ENCODE measurements at places on chromosomes 4 and X.

DNA sequence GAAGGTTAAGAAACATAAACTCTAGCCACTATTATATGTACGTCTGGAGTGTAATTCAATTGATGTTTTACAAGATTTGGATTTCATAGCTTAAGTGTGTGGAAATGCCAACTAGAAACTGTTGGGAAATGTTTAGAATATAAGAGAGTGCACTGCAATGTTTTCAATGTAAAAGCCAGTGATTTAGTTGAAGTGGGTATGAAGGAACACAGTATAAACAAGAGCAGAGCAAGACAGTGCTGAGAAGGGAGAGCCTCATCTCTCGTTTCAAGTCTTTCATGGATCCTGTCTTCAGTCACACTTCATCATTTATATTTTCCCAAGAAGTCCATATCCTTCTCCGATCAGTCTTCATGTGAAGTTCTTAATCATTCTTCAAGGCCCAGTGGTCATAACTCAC lies 163.9 kb upstream of the ETNPPL start:
- DNase-seq, result no peak

DNA sequence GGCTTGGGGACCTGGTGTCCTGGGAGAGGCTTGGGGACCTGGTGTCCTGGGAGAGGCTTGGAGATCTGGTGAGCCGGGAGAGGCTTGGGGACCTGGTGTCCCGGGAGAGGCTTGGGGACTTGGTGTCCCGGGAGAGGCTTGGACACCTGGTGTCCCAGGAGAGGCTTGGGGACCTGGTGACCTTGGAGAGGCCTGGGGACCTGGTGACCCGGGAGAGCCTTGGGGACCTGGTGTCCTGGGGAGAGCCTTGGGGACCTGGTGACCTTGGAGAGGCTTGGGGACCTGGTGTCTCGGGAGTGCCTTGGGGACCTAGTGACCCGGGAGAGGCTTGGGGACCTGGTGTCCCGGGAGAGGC lies 12.6 kb downstream of the SHOX start:
- DNase-seq, result no peak

DNA sequence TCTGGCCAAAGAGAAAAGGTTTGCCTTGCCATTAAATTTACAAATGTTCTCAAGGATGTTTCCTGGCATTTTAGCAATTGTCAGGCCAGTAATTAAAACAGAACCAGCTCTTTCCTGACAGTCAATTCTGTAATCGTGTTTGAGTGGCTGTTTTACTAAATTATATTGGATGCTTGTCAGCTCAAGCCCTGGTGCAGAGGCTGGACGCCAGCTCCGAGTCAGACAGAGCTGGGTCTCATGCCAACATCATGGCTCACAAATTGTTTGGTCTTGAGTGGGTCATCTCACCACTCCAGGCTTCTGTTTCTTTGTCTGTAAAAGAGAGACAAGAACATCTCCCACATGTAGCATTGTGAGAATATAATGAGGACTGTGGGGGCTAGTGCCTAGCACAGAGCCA lies 190.3 kb upstream of the PSAPL1 start:
- DNase-seq, result no peak

DNA sequence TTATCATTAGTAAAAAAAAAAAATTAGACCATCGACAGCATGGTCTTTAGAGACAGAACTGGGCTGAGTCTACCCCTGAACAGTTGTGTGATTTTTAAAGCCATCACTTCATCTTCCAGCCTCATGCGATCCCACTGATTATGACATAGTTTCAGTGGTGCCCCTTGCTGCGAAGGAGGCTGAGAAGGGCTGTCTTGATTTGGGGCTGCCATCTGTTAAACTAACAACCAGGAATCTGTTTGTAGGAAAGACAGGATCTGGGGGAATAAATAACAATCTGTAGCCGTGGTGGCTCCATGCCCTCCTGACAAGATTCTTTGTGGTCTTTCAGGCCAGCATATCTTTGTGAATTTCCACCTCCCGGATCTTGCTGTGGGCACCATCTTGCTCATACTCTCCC lies 17.1 kb downstream of the SLC34A2 start:
- no peak for DNase-seq

GRCh38 chr4:78692822-78693170 lies 83.4 kb upstream of the BMP2K start:
- DNase-seq, result no peak

- no peak for DNase-seq
Observed at GRCh38 chr4:26611885-26612284, 28.0 kb downstream of the TBC1D19 start.

DNA sequence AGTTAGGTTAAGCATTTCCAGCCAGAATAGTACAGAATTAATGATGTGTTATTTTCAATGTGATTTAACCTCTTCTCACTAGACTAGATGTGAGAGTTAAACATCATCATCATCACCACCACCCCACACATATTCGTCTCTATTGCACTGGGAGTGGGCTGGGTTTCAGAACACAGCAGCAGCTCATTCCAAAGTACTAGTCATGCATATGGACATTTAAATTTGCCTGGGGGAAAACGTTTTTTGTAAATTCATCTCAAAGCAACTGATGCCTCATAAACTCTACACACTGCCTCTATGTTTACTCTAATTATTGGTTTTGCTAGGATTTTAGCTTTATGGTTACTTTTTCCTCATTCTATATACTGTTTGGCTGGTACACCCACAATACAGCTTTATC lies 509.1 kb downstream of the PPP4R3C start:
- peak; percentile 39 for DNase-seq

- DNase-seq, result no peak
Observed at GRCh38 chr4:55887594-55887993, 34.1 kb downstream of the EXOC1 start.

DNA sequence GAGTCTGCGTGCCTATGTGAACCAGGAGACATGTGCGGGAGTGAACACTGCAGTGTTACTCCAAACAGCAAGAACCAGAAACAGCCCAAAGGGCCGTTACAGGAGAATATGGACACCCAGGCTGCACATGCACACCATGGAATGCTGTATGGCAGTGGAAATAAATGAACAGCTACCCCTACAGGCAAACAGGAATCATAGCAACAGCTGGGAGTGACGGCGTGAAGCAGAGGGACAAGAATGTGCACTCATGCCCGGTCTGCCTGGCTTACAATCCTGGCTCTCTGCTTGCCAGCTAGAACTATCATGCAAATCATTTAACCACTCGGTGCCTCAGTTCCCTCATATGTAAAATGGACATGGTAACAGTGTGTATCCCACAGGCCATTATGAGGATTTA lies 16.6 kb downstream of the GPKOW start:
- peak; percentile 25 for DNase-seq

- no peak for DNase-seq
Observed at GRCh38 chr4:7457201-7458065, 22.7 kb upstream of the PSAPL1 start.

DNA sequence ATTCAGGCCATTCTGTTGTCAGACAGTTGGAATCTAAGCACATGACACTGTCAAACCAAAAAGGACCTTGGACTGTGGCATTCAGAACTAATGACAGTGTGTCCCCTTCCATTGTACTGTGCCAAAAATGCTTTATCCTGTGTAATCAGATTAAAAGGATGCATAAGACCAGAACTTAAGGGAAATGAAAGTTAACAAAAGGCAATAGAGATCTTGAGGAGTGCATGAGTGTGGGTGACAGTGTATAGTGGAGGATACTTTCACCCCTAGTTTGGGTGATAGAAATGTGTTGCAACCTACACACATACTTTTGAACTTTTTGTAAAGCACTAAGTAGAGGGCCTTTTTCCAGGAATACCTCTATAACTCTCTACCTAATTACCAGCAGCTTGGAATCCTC lies 4.5 kb downstream of the CYSLTR1 start:
- DNase-seq, result no peak

DNA sequence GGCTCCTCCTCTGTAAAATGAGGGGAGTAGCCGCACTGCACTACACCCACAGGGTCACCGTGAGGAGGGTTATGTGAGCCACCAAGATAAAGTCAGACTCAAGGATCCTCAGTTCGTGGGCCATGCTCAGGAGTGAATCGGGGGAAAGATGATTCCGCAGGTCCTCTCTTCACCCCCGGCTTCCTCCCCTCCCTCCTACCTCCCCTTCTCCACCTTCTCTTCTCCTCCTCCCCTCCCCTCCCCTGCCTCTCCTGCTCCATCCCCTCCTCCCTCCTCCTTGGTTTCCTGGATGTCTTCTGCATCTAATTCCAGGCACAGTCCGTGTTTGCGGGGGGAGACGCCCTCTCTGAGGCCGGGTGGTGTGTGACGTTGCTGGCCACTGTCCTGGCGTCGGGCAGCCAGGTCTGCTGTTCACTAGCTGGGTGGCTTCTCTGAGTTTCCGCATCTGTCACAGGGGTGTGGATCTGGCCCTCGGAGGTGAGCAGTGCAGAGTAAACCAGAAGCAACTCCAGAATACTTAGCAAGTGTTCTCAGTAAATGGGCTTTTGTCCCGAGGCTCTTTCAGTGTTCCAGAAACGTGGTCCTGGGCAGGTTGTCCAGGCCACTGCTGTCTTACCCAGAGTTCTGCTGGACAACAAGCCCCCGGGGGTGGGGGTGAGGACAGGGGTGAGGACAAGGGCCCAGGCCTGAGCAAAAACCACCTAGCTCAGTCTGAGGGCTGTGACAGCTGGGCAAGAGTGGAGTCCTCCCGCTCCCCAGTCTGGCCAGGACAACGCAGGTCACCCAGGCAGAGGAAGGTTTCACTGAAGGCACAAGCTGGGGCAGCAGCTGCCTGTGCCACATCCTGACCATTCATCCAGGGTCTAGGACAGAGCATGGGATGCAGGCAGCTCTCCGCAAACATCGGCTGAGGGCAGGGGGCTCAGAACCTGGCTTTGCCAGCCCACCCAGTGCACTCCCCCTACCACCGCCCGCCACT lies 92.4 kb downstream of the PPP2R2C start:
- no peak for DNase-seq

DNA sequence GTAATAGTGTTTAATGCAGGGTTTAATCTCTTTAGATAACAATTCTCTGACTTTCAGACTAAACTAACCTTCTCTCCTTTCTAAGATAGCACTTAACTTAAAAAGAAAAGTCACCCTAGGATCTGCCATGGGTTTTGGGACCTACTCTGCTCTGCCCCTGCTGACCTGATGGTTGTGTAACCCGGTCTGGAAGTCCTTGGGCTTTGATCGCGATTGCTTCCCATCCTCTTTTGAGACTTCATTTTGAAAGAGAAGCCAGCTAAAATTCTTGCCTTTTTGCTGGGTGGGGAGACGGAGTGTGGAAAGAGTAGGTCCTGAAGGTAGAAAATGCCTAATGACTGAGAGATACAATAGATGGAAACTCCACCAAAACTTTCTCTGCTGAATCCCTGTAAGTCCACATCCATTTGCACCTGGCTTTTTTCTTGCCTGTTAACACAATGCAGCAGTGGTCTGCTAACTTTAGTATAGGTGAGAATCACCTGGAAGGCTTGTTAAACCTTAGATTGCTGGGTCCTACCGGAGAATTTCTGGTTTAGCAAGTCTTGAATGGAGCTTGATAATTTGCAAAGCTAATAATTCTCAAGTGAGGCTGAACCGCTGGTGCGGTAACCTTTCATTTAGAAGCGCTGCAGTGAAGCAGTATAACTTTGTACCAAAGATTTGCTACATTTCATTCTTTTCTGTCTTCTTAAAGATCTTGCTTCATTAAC lies 45.6 kb upstream of the CCSER1 start:
- no peak for DNase-seq

GRCh38 chrX:9464435-9465371 lies at the start of gene TBL1X:
TBL1X (plus strand) TSS chrX:9465058; CDS start chrX:9653587, 188,529 bp downstream.
- no peak for DNase-seq

GRCh38 chrX:19990556-19991349 lies at the start of gene BCLAF3:
BCLAF3 (minus strand) TSS chrX:19991061; CDS start chrX:19970264, 20,797 bp downstream.
- DNase-seq, result peak; percentile 69

DNA sequence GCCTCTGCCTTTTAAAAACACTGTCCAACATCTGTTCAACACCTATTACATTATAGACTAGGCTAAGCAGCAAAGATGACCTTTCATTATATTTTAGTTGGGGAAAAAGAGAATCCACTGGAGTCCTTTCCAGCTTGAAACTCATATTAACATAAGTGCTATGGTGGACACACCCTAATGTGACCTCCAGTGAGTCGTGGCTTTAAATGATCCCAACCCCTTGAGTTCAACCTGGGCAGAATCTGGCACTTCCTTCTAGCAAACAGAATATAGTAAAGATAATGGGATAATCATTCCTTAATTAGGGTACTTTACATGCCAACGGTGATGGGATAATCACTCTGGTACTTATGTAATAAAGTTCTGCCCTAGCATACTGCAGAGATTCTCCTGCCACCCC lies 162.6 kb downstream of the MAB21L2 start:
- DNase-seq, result no peak

DNA sequence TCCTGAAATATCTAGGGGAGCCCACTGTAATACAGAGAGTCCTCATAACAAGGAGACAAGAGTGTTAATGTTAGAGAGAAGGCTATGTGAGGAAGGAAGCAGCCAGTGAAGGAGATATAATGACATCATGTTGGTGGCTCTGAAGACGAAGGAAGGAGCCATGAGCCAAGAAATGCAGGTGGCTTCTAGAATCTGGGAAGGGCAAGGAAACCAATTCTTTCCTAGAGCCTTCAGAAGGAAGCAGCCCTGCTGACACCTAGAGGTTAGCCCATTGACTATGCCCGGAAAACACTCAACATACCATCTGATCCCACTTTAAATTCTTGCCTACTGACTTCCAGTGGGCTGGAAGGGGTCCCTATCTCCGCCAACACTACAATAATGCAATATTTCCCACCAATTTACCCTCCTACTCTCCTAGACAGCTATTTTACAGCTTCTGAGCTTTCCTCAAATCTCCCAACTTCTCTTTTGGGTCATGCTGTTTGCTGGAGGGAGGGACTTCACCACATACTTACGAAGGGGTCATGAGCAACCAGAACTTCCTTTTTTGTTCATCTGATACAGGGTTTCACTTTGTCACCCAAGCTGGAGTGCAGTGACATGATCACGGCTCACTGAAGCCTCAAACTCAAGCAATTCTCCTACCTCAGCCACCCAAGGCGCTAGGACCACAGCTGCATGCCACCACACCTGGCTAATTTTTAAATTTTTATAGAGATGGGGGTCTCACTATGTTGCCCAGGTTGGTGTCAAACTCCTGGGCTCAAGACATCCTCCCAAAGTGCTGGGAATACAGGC lies 25.2 kb upstream of the G3BP2 start:
- DNase-seq, result no peak

GRCh38 chrX:113892891-113893290 lies 691.0 kb upstream of the HTR2C start:
- no peak for DNase-seq

GRCh38 chr4:136078976-136079375 lies 1453.3 kb downstream of the PCDH18 start:
- no peak for DNase-seq

- DNase-seq, result no peak
Observed at GRCh38 chrX:19721726-19722370, 165.6 kb downstream of the SH3KBP1 start.

GRCh38 chr4:40581254-40582140 lies 48.2 kb downstream of the RBM47 start:
- DNase-seq, result no peak

- peak; percentile 71 for DNase-seq
Observed at GRCh38 chrX:48631376-48632090, 34.2 kb downstream of the WDR13 start.
